ENCODE measurements at places on chromosomes 7 and 10. TPM values are rescaled to one million over a fixed set of nuclear protein-coding genes. Genes with fewer than 3 reads are reported as not detected.

The HOXA3 gene
- total RNA-seq = 26.8 TPM

The KCND2 gene
- total RNA-seq = 7.7 TPM

The AKR1C2 gene
- 14.7 TPM for total RNA-seq

The CAMK2B gene
- not detected for total RNA-seq

The XRCC2 gene
- 1.7 TPM for total RNA-seq

The SAP25 gene
- 3.2 TPM for total RNA-seq

The PCDH15 gene
- 0.34 TPM for total RNA-seq

The KEL gene
- 0.36 TPM for total RNA-seq

The LEP gene
- total RNA-seq = not detected

- H3K4me1 ChIP-seq = peaks cover 5% of the 10 kb centered on the region
- no peak overlapping the region for H3K27ac ChIP-seq
- no peaks in the 10 kb centered on the region for H3K27me3 ChIP-seq
- H3K4me3 ChIP-seq = no peak overlapping the region
- DNase-seq = no peak
- H3K36me3 ChIP-seq = no peaks in the 10 kb centered on the region
Measured at GRCh38 chr7:55970561-55970960, 6.2 kb downstream of the NIPSNAP2 start.

- H3K27ac ChIP-seq = no peak overlapping the region
- H3K4me1 ChIP-seq = no peaks in the 10 kb centered on the region
- no peaks in the 10 kb centered on the region for H3K27me3 ChIP-seq
- no peak for DNase-seq
- no peak overlapping the region for H3K4me3 ChIP-seq
Measured at GRCh38 chr10:12615296-12616220, 266.2 kb downstream of the CAMK1D start.

DNA sequence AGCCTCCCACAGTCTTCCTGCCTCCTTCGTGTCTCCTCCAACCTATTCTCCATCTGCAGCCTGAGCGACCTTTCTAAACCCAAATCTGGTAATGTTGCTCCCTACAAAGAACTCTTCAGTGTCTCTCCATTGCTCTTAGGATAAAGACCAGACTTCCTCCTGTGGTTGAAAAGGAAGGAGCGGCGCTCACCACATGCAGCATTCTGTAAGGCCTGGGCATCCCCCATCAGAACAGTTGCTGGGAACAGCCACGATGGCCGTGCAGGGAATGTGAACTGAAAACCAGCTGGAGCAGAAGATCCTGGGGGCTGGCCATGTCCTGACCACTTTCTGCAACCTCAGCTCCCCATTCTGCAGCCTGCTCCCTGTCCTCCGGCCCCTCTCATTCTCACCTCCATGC is 237.8 kb upstream of the ZMIZ1 start:
- H3K27ac ChIP-seq = no peak overlapping the region
- no peaks in the 10 kb centered on the region for H3K27me3 ChIP-seq
- no peaks in the 10 kb centered on the region for H3K36me3 ChIP-seq
- no peaks in the 10 kb centered on the region for H3K4me1 ChIP-seq
- DNase-seq = no peak

GRCh38 chr7:1112109-1112508 is 24.2 kb downstream of the GPER1 start:
- H3K36me3 ChIP-seq = no peaks in the 10 kb centered on the region
- H3K27me3 ChIP-seq = no peaks in the 10 kb centered on the region
- peak; percentile 22 for DNase-seq

GRCh38 chr10:70775679-70776454 is 9.3 kb downstream of the TBATA start:
- H3K27ac ChIP-seq = no peak overlapping the region
- no peaks in the 10 kb centered on the region for H3K36me3 ChIP-seq
- H3K4me3 ChIP-seq = no peak overlapping the region
- no peaks in the 10 kb centered on the region for H3K4me1 ChIP-seq
- DNase-seq = no peak

DNA sequence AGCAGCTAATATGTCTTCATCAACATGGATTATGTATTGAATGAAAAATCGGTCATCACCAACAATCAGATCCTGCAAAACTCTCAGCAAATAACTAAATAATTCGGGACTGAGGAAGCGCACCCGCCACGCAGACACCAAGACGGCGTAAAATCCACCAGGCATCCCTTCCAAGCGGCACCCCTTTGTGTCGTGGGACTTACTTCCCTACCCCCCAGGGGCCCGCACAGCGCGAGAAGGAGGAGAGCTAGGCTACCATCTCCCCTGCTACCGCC is 721 bp downstream of the ARL3 start:
- H3K4me3 ChIP-seq = peak overlapping the region; percentile 67
- H3K36me3 ChIP-seq = no peaks in the 10 kb centered on the region
- DNase-seq = no peak

GRCh38 chr10:15601819-15602218 is 117.9 kb downstream of the ITGA8 start:
- no peak overlapping the region for H3K4me3 ChIP-seq
- no peak for DNase-seq
- no peaks in the 10 kb centered on the region for H3K27me3 ChIP-seq
- H3K36me3 ChIP-seq = no peaks in the 10 kb centered on the region

DNA sequence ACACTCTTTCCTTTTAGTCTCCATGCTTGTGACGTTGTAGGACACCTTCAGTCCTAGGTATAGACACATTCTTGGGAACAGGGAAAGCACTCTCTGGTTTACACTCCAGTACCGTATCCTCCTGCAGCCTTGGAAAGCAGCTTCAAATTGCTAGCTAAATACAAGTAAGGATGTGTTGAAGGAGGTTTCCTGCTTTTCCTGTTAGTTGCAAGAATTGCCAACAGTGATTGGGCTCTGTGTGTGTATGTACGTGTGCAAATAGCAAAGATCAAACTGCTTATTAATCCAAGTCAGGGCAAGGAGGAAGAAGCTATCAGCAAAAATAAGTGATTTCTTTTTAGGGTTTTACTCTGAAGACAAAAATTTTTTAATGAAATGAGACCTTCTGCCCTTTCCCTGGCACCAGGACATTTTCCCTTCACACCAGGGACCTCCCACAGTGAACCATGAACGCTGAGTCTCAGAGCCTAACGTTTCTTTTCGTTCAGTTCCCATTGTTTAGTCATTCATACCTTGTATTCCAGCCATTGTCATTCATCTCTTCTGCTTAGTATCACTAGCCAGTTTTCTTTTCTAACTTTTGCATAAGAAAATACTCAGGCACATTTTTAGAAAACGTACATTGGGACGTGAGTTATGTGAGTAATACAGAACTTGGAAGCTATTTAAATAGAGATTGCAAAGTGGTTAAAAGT is 36.9 kb upstream of the AUTS2 start:
- no peak overlapping the region for H3K4me3 ChIP-seq
- no peaks in the 10 kb centered on the region for H3K36me3 ChIP-seq
- no peaks in the 10 kb centered on the region for H3K27me3 ChIP-seq
- no peak for DNase-seq
- H3K27ac ChIP-seq = no peak overlapping the region

DNA sequence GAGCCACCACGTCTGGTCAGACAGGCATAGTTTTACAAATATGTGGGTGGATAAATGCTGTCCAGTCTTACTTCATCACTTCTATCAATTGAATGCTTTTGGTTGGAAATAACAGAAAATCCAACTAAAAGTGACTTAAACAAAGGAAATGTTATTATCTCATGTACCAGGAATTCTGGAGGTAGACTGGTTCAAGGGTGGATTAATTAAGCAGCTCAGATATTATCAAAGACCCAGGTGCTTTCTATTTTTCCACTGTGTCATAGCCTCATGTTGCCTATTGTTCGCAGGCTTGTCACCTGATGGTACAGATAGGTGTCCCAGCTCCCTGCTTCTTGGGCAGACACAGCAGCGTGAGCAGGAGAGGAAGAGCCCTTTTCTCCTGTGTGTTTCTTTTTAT is 156.1 kb upstream of the CTBP2 start:
- DNase-seq = no peak
- H3K27me3 ChIP-seq = no peaks in the 10 kb centered on the region
- H3K4me3 ChIP-seq = no peak overlapping the region
- no peaks in the 10 kb centered on the region for H3K4me1 ChIP-seq
- H3K27ac ChIP-seq = no peak overlapping the region

- H3K36me3 ChIP-seq = no peaks in the 10 kb centered on the region
- DNase-seq = no peak
- no peak overlapping the region for H3K4me3 ChIP-seq
Measured at GRCh38 chr10:124755581-124755980, 11.4 kb upstream of the FAM53B start.

DNA sequence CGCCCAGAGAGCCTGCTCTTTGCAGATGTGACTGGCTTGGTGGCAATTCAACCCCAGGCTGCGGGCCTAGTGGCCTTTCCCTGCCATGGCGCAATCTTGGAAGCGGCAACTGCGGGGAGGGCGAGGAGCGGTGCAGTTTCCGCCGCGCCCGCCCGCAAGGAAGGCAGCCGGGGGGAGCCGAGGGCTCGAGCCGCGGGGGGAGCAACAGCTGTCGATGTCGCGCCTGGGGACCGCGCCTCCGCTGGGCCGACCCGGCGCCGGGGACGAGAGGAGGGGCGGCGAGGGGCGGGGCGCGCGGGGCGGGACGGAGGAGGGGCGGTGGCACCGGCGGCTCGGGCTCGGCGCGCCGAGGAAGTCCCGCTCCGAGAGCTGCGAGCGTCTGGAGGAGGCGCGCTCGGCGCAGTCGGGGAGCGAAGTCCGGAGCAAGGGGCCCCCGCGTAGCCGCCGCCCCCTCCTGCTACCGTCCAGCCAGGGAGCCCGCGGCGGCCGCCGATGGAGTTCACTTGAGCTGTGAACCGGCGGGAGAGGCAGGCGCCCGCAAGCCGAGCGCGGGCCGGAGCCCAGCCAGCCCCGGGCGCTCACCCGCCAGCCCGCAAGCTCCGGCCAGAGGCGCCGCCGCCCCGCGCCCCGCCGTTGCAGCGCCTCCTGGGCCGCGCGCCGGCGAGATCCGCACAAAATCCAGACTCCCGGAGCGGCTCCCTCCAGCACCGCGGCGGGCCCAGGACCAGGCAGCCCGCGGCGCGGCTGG is 438.1 kb upstream of the GALNT17 start:
- H3K36me3 ChIP-seq = no peaks in the 10 kb centered on the region
- H3K27me3 ChIP-seq = no peaks in the 10 kb centered on the region
- peaks cover 3% of the 10 kb centered on the region for H3K4me1 ChIP-seq
- DNase-seq = peak; percentile 77
- peak overlapping the region; percentile 88 for H3K27ac ChIP-seq
- peak overlapping the region; percentile 58 for H3K4me3 ChIP-seq

DNA sequence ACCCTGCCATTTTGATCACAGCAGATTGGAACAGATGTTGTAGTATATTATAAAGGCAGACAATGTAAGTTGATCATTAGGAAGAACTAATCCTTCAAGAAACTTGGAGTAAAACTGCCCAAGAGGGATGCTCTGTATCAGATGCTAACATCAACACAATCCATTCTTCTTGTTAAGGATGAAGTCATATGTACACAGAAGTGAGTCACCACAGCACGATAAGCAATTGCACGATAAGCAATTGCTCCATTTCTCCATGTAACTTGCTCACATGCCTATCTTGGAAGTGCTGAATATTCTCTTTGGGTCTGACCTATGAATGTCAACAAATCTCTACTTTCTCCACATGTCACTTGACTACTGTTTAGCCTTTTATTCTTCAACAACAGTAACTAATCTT is 41.5 kb upstream of the DMTF1 start:
- no peaks in the 10 kb centered on the region for H3K27me3 ChIP-seq
- no peak overlapping the region for H3K4me3 ChIP-seq
- no peak overlapping the region for H3K27ac ChIP-seq
- no peaks in the 10 kb centered on the region for H3K36me3 ChIP-seq
- no peaks in the 10 kb centered on the region for H3K4me1 ChIP-seq

DNA sequence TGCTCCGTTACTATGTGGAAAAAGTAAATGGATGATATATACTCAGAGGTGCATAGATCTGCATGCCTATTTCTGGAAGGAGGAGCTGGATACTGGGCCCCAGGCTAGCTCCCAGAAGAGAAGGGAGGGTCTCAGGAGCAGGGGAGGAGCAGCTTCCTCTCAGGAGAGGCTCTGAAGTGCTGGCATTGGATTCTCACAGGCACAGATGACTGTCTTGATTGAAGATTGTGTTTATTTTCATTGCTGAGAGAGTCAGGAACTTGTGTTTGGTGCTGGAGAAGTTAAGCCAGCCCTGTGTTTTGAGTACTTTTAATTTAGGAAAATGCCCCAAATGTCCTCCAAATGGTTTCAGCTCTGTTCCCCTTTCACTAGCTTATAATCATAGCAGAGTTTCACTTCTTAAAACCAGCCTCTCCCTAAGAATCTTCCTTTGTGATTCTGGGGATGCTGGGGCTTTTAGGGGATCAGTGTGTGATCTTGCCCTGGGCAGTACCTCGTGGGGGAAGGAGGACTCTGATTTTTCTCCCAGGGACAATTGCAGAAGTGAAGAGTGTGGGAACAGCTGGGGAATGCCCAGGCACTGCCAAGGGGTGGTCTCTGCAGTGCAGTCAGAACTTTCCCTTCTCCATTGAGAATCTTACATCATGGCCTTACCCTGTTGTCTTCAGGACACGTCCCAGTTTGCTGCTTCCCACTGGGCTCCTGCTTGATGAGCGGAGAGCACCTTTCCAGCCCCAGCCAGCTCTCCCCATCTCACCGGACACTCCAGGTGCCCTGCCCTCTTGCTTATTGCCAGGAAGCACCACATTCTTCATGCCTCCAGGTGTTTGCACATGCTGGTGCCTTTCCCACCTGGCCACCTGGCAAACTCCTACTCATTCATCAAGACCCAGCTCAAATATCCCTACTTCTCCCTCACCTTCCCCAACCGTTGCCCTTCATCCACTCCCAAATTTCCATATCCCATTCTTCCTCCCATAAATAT is 102.8 kb downstream of the ARHGAP22 start:
- no peaks in the 10 kb centered on the region for H3K36me3 ChIP-seq
- no peak overlapping the region for H3K4me3 ChIP-seq
- H3K27me3 ChIP-seq = no peaks in the 10 kb centered on the region

- H3K4me3 ChIP-seq = no peak overlapping the region
- no peaks in the 10 kb centered on the region for H3K4me1 ChIP-seq
- H3K27me3 ChIP-seq = no peaks in the 10 kb centered on the region
- no peaks in the 10 kb centered on the region for H3K36me3 ChIP-seq
Measured at GRCh38 chr7:145848691-145849090, 267.9 kb upstream of the CNTNAP2 start.

DNA sequence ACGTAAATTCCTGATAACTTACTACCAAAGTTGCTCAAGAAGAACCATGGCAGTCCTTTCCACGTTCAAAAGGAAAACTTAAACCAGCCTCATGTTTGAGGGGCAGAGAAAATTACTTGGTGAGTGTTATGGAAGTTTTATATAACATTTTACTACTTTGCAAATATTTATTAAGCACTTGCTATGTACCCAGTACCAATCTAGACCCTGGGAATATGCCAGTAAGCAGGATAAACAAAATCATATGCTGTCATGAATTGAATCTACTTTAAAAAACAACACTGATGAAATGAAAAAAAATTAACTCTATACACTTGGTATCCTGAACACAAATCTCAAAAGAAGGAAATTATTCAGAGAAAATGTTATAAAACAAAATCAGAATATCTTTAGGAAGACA is 46.1 kb downstream of the NCAPG2 start:
- no peak overlapping the region for H3K27ac ChIP-seq
- H3K36me3 ChIP-seq = no peaks in the 10 kb centered on the region
- no peaks in the 10 kb centered on the region for H3K4me1 ChIP-seq
- DNase-seq = no peak

GRCh38 chr7:98075801-98076200 is 30.9 kb upstream of the LMTK2 start:
- no peak for DNase-seq
- H3K27ac ChIP-seq = no peak overlapping the region
